ENCODE measurements at places on chromosomes 1 and 21. TPM values are rescaled to one million over a fixed set of nuclear protein-coding genes. Genes with fewer than 3 reads are reported as not detected.

The NBPF4 gene
- not detected for total RNA-seq

The GSTM5 gene
- not detected for total RNA-seq

The SLC30A10 gene
- total RNA-seq, result 0.32 TPM

The KRTAP19-1 gene
- not detected for total RNA-seq

The RGS13 gene
- not detected for total RNA-seq

- DNase-seq, result no peak
These were observed 34.2 kb downstream of the CNIH3 start for GRCh38 chr1:224650290-224650689.

- DNase-seq, result no peak
These were observed 84.7 kb upstream of the IRF2BP2 start for GRCh38 chr1:234694661-234695060.

GRCh38 chr1:179810367-179810715 lies 67.2 kb downstream of the FAM163A start:
- DNase-seq, result no peak

DNA sequence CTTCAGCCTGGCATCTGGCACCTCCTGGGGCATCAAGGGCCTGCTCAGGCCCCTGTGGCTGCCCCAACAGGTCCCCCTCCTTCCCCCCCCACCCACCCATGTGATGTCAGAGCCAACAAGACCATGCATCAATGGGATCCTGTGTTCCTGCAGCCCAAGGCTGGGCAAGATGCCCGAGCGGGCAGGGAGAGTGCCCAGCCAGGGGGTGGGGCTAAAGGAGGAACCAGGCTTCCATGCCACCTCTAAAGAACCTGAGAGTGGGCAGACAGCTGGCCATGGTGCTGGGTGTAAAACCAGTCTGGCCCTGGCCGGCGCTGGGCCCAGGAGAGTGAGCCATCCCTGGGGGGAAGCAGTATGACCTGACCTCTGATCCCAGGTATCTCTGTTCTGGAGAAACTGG lies 7.6 kb downstream of the COL16A1 start:
- peak; percentile 89 for DNase-seq

DNA sequence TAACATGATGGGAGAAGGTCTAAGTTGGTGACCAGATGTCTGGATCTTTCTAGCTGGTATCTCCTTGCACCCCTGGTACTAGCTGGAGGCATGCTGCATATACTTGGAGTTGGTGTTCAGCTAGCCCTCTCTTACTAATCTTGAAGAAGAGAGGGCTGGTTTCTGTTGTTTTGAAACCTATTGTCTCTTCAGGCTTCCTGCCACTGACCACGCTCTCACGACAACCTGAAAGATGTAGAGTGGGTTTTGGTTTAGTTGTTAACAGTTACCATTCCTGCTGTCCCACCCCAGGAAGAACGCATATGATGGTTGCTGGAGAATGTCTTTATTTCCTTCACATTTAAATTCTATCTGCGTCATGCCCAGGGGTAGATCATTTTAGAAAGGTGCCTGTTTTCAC lies 3.6 kb downstream of the MAN1C1 start:
- DNase-seq, result no peak

DNA sequence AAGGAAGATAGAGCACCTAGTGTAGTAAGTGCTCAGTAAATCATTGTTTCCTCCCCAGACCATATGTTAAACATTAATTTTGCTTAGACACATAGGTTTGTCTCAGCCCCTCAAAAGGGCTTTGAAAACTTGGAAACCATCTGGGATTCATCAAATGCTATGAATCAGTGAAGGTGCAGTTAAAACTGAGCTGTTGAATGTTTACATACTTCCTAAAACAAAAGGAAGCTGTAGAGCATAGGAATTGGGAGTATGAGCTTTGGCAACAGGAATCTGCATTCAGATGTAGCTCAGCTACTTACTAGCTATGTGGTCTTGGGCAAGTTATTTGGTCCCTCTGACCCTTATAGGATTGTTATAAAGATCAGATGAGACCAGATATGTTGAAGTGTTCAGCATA lies 18.7 kb upstream of the PODN start:
- no peak for DNase-seq

DNA sequence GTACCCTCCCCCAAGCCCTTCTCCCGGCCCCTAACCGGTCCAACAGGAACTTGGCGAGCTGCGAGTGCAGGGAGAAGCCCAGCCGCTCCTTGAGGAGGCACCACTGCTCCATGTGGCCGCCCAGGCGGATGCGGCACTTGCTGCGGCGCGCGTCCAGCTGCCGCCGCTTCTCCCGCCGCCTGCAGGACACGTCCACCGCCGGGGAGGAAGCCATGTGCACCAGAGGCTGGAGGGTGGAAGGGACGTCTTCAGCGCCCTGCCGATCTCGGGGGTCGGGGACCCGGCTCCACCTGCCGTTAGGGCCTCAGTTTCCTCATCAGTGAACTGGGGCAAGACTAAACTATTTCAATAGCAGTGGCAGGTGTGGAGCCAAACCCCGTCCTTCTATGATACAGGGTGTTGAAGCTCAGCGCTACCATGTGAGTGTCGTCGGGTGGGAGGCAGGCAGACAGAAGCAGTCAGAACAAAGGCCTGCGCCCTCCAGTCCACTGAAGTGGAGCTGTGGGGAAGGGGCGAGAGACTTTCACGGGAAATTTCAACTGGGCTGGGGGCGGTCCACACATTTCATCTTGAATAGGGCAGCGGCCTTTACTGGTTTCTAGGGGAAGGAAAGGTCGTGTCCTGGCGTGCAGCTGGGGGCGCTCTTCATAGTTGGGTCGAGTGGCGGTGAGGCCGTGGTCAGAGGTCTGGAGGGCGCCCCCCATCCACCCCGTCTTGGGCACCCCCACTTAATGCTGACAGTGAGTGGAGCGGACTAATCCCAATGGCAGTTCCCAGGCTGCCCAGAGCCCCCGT lies 592 bp downstream of the ZNF692 start:
- peak; percentile 90 for DNase-seq

DNA sequence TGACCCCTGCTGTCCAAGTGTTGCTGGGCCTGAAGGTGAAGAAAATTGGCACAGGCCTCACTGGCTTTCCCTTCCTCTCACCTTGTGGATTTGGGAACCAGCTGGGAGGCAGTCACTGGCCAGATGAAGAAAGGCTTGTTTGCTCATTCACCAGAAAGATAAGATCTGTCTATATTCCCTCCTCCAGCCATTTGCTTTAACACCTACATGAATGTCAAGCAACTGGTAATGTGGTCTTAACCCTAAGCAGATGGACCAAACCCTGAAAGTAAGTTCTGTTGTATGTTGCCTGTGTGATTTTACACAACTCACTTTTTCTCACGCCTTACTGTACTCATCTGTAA lies 10.3 kb upstream of the SRRM1 start:
- DNase-seq, result no peak

DNA sequence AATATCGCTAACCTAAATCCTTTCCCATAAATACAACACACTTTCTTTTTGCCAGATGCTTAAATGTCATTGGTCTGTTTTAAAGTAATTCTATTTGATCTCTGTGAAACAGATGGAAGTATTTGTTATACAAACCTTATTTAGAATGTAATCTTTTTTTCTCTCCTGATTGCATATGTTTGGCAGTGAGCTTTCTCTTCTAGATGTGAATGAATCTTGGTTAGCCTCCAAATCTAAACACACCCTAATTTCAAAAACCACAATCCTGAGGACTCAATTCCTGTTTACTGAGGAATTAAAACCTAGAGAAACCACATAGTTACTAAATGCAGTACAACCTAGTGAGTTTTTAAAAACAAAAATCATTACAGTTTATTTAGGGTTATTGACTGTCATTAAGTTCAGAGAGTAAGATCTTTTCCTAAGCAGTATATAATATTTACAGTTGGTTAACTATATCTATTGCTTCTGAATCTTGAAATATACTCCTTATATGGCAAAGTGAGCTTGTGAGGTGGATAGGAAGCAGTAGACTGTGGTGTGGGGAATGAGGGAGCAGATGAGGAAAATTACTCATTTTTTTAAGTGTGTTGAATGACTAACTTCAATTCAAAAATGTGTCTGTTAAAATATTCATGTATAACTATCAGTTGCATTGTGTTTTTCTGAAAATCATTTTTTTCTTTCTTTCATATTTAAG lies 218.7 kb downstream of the FMN2 start:
- no peak for DNase-seq

DNA sequence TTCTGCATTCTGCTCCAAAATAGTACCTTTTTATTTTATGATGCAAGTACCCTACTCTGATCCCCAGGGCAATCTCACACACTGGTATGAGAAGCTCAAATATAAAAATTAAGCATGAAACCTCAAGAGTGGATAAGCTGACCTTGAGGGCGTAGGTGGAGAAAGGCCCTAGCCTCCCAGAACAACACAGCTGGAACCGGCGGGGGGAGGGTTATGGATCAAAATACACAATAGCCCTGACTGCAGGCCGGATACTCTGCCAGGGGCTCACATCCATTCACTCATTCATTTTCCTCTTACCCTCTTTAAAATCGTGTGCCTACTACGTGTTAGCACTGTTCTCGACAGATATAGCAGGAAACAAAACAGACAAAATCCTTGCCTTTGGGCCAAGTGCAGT lies 32.8 kb upstream of the ECE1 start:
- no peak for DNase-seq

DNA sequence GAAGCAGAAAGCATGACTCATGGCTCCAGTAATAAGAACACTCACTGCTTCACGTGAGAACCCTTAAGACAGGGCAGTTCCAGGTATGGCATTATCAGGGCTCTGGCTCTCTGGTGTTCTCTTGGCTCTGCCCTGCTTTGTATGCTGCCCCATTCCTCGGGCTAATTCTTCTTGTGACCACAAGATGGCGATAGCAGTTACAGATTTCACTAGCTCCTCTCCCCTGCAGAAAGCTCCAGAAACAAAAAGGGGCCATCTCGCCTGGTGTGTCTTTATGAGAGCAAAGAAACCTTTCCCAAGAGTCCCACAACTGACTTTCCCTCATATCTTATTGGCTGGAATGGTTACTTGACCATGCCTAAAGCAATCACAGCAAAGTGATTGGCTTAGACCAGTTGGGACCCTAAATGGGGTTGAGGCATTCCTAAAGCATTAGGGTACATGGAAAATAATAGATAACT lies 60.1 kb downstream of the F3 start:
- DNase-seq, result peak; percentile 61

DNA sequence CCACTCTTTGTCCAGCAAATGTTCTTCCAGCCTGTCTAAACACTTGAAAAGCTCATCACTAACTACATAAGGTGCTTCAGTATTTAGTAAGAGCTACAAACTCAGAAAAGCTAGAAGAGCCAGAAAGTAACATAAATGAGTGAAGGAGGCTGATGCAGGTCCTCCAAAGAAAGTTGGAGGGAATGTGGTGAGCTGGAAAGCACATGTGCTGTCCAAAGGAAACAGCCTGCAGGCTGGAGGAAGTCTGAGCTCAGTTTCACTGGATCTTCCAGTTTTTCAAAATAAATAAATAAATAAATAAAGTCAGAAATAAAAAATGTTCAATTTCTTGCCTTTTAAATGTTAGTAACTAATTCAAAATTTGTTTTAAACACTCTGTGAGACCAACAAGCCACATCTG lies 25.5 kb downstream of the ZC3H11B start:
- no peak for DNase-seq
